ENCODE measurements at places on chromosomes 7 and 10.

GRCh38 chr7:31175672-31176071 is 123.6 kb downstream of the ADCYAP1R1 start:
- no peak for DNase-seq

DNA sequence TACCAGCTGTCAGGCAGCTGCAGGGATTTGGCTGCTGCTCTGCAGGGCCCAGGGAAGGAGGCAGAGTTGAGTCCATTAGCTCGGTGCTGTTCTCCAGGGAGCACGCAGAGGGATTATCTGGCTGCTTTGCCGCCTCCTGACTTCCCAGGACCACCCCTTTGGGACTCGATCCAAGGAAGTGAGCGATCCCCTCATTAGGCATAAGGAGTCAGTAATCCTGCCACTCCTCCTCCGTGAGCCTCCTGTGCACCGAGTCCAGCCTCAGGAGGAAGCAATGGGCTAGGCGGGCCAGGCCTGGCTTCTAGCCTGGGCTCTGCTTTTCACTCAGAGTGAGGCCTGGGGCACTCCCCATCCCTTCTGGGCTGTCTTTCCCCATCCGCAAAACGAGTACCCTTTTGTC is 417.9 kb downstream of the RPS24 start:
- DNase-seq, result no peak

DNA sequence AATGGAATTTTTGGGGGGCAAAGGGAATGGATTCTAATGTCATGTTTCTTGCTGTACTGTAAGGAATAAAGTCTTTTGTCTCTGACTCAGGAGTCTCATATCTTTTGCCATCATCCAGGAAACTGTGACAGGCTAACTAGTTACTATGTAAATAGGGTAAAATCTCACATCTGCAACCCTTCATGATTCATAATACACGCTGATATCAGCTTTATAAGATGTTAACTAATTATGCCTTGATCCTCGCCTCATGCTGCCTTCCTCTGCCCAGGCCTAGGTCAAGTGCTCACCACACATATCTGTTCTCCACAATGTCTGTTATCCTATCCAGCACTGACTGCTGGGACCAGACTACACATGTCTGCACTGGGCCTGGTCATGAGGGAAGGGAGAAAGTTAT is 81.3 kb upstream of the CXCL12 start:
- DNase-seq, result no peak

DNA sequence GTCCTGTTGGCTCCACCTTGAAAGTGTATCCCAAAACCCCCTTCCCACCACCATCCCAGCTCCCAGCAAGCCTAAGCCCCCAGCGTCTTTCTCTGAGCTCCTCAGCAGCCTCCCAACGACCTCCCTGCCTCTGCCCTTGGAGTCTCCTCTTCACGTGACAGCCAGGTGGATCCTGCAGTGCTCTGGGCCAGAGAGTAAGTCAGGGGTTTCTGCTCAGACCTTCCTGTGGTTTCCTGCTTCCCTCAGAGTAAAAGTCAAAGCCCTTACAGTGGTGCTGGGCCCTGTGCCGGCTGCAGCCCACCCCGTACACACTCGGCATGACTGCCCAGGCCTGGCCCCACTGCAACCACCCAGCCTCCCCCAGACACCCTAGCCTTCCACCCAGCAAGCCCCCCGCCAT is 51.9 kb downstream of the OAT start:
- DNase-seq, result no peak

DNA sequence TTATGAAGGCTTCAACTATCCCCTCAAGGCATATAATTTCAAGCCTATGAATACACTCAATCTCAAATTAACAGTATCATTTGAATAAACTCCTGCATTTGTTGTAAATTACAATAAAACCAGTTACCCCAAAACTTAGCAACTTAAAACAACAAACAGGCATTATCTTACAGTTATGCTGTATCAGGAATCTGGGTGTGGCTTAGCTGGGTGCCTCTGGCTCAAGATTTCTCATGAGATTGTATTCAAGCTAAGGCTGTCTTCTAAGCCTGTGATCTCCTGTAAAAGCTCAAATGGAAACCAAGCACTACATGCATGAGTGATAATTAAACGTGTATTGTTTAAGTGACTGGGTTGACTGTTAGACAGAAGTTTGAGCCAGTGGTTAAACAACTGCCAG is 341.0 kb upstream of the PHF14 start:
- DNase-seq, result no peak

GRCh38 chr7:17622451-17622850 is 317.8 kb downstream of the SNX13 start:
- DNase-seq, result no peak

GRCh38 chr7:143889068-143889467 is 12.9 kb downstream of the TCAF1 start:
- DNase-seq, result no peak

DNA sequence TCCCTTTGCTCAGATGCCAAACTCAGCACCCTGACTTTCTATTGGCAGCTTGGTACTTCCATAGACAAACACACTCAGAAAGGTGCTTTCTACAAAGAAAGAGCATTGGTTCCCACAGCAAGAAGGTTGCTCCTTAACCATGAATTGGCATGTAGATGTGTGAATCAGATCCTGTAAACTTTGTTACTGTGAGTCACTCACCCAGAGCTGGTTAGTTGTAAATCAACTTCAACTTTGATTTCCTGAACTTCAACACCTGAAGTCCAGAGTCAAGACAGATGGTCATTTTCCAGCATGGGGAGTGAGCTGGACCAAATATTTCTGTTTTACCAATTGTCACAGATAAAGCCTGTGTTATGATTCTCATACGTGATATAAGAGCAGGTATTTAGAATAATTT is 797.2 kb downstream of the TNS3 start:
- no peak for DNase-seq

- DNase-seq, result no peak
These were observed 891.5 kb upstream of the CELF2 start for GRCh38 chr10:10126218-10126617.

GRCh38 chr10:84317174-84317573 is 11.2 kb upstream of the CCSER2 start:
- DNase-seq, result no peak

All from HTR-8/SVneo (cell line).